ENCODE measurements at places on chromosomes 2 and 18.

GRCh38 chr18:57466307-57466706 lies 31.1 kb downstream of the ONECUT2 start:
- no peak for DNase-seq

DNA sequence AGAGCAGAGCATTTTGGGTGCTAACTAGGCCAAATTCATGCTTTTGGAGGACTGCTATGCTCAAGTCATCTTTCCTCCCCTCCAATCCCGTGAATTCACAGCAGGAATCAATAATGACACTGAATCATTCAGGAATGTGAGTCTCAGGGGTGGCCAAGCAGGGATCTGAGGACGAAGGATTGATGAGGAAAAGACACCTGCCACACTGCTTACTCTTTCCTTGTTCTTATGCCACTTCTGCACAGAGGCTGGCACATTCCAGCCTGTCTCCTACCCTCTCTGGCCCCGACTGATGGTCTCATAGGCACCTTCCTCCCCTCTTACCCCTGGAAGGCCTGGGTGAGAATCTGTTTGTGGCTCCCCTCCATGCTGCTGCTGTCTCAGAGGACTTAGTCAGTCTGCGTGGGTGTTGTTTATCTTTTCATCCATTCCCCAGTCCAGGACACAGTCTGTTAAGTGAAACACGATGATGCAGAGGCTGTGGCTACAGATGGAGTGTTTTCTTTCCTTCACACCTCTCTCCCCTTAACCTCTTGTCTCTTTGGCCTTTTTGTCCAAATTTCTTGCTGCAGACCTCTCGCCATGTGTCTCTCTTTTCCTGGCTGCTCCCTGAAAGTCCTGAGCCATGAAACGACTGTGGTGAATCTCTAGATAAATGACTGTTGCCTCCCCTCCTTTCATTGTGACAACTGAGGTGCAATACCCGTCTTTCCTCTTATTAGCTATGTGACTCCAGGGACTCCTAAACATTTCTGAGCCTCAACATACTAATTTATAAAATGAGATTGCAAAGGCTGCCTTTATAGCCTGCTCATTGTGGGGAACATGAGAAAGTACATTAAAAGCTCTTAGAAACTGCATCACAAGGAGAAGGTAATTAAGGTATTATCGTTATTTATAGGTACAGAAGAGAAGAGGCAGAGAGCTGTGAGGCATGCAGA lies 86.9 kb downstream of the RDH14 start:
- peak; percentile 80 for DNase-seq

GRCh38 chr2:183126635-183127034 lies 2.4 kb downstream of the NUP35 start:
- DNase-seq, result no peak

DNA sequence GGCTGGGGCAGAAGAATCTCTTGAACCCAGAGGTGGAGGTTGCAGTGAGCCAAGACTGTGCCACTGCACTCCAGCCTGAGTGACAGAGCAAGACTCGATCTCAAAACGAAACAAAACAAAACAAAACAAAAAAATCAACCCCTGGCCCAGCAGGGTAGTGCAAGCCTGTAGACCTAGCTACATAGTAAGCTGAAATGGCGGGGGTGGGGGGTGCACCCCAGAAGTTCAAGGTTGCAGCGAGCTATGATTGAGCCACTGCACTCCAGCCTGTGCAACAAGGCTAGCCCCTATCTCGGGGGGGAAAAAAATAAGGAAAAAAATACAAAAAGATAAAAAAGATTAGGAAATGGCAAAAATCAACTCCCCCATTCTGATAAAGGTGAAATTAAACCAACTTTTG lies 6.4 kb downstream of the ATL2 start:
- no peak for DNase-seq

- DNase-seq, result no peak
Observed at GRCh38 chr2:220279840-220280239, 652.4 kb downstream of the SLC4A3 start.

GRCh38 chr2:105592288-105592687 lies 152.4 kb upstream of the NCK2 start:
- no peak for DNase-seq

- DNase-seq, result no peak
Observed at GRCh38 chr2:159713631-159714246, 1.4 kb downstream of the MARCHF7 start.

- no peak for DNase-seq
Observed at GRCh38 chr2:119216994-119217393, 6.6 kb upstream of the STEAP3 start.

DNA sequence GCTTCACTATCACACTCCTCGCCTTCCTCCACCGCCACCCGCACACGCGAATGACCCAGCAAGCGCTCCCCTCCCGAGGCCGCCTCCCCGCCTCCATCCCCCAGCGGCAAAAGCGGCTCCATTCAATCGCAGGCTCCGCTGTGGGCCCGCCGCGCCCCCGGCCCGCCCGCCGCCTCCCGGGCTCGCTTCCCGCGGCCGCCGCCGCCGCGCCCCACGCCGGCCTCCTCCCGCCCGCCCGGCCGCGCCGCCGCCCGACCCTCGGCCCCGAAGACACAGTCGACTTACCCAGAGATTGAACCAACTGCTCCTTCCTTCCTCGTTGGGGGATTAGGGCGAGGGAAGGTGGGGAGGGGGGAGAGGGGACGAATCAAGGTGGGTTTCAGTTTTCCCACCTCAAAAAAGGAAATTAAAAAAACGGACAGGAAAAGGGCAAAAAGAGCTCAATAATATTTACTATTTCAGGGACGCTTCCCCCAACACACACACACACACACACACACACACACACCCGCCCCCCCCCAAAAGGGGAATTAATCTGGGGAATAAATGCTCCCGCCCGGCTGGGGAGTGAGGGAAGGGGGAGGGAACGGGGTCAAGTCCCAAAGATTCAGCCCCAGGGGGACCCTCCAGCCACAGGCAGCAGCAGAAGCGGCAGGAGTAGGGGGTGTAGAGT lies 743 bp downstream of the XPO1 start:
- DNase-seq, result no peak

- DNase-seq, result no peak
Observed at GRCh38 chr2:191051825-191052778, 38.1 kb upstream of the STAT1 start.

- no peak for DNase-seq
Observed at GRCh38 chr2:207823865-207824264, 54.2 kb upstream of the FZD5 start.

- DNase-seq, result no peak
Observed at GRCh38 chr18:44945888-44946401, 265.3 kb downstream of the SETBP1 start.

- no peak for DNase-seq
Observed at GRCh38 chr2:216349366-216349765, 22.9 kb downstream of the MARCHF4 start.

GRCh38 chr2:132255714-132256113 lies 94.0 kb upstream of the ANKRD30BL start:
- DNase-seq, result no peak

DNA sequence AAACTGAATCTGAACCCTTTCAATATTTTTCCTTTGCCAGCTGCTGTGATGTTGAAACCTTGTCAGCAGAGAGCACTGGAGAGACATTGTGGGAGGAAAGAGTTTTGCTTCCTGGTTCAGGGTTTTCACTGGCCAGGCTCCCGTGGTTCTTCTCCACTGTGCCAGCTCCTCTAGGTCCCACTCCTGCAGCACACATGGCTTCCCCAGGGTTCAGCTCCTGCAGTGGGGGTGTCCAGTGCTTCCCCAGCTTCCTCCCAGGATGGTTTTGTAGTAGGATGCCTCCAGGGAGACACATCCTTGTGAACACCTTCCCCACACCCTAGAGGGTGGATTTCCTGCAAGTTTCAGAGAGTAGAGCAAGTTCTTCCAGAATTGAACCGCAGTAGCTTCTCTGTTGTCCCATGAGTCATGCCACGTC lies 24.0 kb upstream of the SULT1C3 start:
- DNase-seq, result no peak

DNA sequence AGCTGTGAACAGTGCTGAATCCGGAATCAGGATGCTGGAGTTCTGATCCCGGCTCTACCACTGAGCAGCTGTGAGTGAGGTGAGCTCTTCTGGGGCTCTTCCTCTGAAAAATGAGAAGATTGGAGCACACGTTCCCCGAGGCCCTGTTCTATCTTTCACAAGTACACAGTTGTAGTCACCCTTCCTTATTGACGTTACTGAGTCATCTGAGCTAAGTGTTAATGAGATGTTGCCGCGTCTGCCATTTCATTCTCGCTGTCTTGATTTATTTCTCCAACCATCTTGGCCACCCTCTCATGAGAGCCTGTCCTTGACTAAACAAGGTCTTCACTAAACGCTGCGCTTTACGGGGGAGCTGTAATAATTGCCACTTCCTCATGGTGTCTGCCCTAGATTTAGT lies 31.9 kb upstream of the EFR3B start:
- DNase-seq, result no peak

GRCh38 chr2:50752237-50752636 lies 279.7 kb downstream of the NRXN1 start:
- DNase-seq, result peak; percentile 15

DNA sequence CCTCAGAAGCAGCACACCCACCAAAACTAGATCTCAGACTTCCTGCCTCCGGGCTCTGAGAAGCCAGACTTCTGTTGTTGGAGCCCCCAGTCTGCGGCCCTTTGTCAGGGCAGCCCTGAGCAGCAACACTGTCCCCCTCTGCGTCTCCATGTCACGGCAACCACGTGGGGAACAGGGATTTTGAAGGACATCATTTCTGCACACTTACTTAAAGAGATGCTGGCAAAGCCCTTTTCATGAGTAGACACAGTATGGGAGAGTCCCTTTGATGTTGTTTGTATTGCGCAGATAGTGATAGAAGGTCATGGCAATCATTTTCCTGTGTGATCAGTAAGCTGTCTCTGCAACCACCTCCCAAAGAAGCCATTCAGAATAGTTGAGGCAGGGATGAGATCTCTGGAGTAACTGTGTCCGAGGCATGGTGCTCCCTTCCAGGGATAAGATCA lies 69.1 kb upstream of the ID2 start:
- no peak for DNase-seq

DNA sequence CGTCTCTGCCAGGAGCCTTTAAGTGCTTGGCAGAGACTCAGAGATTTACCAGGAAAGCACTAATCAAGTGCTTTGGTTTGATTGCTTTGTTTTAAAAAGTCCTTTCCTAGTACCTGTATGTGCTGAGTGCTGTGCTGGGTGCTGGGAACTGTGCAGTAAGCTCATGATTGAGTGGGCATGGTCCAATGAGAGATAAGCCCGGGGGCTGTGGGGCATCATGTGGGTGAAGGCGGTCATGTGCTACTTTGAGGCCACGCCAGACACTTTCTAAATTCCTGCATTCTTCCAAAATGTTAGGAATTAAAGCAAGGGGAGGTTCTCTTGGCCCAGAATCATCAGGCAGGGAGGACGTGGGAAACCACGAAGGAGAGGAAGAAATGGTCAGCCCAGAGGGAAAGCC lies 109.0 kb downstream of the ACAA2 start:
- no peak for DNase-seq

DNA sequence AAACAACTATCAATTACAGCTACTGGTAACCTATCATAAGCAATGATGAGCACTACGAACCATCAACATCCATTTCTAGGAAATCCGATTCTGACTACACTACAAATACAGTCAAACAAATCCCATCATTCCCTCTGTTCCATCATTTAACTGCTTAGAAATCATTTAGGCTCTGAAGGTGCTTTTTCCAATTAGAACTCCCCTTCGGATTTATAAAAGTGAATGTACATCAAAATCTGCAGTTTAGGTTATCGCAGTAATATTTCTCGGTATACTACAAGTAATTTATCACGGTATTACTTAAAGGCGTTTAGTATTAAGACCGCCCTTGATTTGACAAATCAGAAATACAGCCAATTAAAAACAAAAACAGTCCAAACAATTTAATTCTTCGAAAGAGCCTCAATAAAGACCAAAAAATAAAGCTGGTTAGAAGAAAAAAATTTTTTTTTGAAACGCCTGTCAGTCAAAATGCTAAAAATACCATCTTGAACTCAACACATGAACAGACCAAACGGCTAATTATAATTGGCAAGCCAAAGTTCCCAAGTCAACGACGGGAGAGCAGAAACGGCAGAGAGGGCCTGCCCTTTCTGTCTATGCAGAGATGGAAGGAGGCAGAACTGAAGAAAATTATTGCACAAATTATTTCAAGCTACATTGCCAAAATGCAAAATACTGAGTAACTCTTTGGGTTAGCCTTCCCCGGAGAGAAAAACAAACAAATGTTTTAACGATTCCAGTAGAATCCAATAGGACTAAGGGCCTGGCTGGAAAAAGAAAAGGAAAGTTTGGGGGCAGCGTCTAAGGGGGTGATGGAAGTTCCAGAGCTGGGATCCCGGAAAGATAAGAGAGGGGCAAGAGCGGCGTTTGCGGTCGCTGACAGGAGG lies 1.2 kb downstream of the VPS54 start:
- no peak for DNase-seq

- no peak for DNase-seq
Observed at GRCh38 chr18:35511833-35512232, 14.1 kb upstream of the INO80C start.

DNA sequence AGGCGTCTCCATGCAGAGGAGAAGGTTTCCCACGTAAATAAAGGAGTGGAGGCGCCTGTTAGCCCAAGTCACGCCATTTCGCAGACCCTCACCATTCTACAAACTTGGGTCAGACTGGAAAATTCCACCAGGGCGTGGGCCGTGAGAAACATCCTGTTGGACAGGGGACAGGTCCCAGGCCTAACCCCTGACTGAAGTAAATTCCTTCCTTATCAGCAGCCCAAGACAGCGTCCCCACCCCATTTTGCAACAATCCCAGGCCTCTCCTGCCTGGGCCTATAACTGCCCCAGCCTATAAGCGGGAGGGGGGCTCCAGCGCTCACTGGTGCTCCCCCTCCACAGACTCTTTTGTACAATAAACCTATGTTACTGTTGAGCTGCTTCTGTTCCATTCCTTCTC lies 57.3 kb upstream of the CBLN2 start:
- DNase-seq, result no peak

GRCh38 chr18:2887470-2887869 lies 40.7 kb downstream of the EMILIN2 start:
- DNase-seq, result no peak

GRCh38 chr2:194087089-194087958 lies 1569.7 kb upstream of the SLC39A10 start:
- DNase-seq, result no peak

DNA sequence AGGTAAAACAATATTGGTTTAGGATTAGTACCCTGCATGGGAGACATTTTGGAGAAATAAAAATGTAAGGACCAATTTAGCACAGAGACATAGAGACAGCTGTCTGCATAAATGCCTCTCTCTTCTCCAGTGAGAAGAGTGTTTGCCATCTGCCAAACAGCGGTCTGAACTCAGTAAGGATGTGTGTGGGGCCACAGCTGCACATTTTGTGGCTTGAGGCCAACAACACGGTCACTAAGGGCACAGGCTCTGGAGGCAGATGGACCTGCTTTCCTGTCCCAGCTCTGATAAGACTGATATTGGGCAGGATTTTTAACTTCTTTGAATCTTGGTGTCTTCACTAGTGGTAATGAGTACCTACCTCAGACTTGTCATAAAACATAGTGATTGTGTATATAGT lies 10.2 kb downstream of the ZBTB14 start:
- no peak for DNase-seq

DNA sequence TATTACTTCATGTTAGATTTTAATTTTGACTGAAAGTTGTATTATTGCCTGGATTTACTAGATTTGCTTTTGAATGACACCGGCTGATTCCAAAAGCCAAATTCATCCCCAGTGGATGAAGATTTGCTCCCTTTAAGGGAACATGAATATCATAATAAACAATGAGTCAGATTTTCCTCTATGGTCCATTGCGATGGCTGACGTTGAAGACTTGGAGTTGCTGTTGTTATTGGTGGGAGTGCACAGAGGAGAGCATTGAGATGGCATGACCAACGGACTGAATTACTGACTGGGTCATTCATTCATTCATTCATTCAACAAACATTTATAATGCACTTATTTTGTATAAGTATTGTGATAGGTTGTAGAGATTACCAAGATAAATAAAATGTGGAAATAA lies 33.4 kb upstream of the LYPD1 start:
- DNase-seq, result peak; percentile 41
